ENCODE measurements at places on chromosomes 5 and 9.

DNA sequence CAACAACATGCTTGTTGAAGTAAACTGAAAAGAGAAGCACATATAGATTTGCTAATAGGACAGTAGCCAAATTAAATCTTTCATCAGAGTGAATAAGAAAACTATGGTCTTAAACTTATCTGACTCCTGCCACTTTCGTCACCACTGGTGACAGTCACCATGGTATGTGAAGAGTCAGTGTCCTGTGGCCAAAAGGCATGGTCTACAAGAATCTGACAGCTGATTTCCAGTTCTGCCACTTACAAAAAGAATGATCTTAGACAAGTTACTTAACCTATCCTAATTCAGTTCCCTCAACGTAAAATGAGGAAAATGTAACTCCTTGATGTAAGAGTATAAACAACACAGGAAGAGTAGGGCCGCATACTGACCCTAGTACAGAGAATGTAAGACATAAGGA, 102.0 kb downstream of the LPAR1 start:
- no peak for DNase-seq

DNA sequence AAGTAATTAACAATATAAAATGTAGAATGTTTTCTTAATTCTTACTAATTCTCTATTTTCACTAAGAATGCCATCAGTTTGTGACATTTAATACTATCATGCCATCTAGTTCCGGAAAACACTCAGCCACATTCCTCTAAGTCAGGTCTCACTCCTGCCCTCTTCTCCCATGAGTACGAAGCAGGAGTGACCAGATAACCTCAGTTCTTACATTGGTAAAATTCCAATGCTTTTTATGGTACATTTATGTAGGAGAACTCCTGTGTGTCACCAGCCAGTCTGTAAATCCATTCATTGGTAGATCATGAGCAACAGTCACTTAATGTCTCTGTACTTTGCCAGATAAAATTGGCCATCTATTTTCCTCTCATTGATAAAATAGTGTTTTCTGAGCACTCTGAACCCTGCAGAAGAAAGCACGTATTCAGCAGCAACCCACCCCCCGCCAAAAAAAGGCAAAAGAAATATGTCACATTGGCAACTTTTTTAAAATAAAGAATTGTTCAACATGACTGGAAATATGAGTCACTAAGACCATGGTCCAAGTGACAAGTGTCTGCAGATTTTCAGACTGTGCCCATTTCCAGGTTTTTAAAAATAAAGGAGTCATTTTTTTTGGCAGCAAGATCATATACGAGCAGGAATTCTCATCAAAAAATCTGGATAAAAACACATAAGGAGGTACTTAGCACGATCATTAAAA, 11.8 kb downstream of the GLIS3 start:
- DNase-seq: no peak

DNA sequence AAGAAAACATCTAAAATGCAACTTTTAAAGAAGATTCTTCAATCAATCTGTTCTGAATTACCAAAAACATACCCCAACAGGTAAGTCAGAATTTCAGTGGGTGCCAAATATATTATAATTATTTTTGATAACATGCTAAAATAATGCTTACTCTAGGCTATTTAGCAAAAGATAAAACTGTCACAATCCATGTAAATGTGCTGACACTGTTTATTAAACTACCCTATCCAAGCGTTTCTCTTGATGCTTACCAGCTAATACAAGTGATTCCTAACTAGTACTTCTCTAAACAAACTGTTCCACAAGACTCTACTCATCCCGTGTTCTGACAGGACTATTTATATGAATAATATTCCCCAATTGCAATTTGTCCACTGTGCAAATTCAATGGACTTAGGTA, 236.7 kb downstream of the BNC2 start:
- no peak for DNase-seq

DNA sequence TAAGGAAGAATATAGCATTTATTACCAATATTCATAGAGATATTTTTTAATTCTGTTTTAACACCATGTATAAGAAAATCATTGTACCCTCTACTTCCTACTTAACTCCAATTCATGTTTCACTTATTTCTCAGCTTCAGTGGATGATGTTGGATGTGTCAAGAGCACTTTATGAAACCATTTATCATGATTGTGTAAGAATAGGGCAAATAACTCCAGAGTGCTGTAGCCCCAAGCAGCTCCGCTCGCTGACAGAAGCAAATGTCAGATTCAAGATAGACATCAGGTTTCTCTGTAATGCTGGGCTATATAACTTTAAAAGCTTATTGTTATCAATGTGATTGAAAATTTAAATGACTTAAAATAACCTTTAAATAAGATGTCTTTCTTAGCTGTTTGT, 50.4 kb downstream of the MAST4 start:
- peak; percentile 32 for DNase-seq

DNA sequence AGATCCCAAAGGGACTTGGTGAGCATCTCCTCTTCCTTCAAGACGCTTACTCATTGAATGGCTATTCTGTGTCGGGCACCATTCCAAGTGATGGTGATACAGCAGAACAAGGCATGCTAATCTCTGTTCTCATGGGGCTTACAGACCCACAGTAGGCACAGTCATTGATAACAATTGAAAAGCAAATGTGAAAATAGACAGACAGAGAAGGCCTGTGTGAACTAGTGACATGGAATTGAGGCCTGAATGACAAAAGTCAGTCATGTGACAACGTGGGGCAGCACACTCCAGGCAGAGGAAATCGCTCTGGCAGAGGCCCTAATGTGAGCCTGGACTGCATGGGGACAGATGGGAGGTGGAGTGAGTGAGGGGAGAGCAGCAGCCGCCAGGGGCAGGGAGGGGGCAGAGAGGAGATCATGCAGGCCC, 70.7 kb upstream of the CPLX2 start:
- no peak for DNase-seq

DNA sequence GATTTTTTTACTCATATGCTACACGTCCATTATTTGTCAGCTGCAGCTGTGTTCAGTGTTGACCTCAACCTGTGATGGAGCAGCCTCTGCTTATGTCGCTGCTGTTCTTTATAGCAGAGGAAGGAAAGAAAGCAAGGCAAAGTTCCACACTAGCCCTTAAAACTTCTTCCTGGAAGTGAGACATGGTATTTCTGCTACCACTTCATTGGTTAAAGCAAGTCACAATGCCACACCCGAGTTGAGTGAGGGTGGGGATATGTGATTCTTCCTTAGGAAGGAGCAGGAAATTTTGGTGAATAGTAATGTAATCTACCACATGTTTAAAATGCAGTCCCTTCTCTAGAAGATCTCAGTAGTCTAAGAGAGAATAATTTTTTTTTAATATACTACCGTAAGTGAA, 224.8 kb upstream of the DMRT1 start:
- DNase-seq: no peak
